Thyroid gland (tissue), 4 donors: ENCODE measurements at places on chromosomes 7 and 10. TPM values are rescaled to one million over a fixed set of nuclear protein-coding genes. Genes with fewer than 3 reads are reported as not detected.

The TDRD1 gene
- total RNA-seq = 0.67 TPM

The MMD2 gene
- total RNA-seq = not detected

The HTR5A gene
- 0.59 TPM for total RNA-seq

The CALML3 gene
- not detected for total RNA-seq

The EGR2 gene
- total RNA-seq = 14.6 TPM

The PCLO gene
- total RNA-seq = 11.8 TPM

The HKDC1 gene
- total RNA-seq = 14.6 TPM

The ABCB4 gene
- 3.7 TPM for total RNA-seq

The MALRD1 gene
- 2.3 TPM for total RNA-seq

The ARHGEF5 gene
- 86.0 TPM for total RNA-seq

The HOGA1 gene
- total RNA-seq = 4.5 TPM

The ECD gene
- 31.3 TPM for total RNA-seq

The WNT8B gene
- total RNA-seq = not detected

The PDZD7 gene
- 1.1 TPM for total RNA-seq

The CUL1 gene
- total RNA-seq = 53.1 TPM

The GIMAP8 gene
- 15.5 TPM for total RNA-seq

The LAMTOR4 gene
- 264 TPM for total RNA-seq

The KIAA1549 gene
- 1.5 TPM for total RNA-seq

The TRIM73 gene
- total RNA-seq = 5.8 TPM

The TAS2R4 gene
- 1.8 TPM for total RNA-seq

The DLG5 gene
- 60.9 TPM for total RNA-seq

The CDK1 gene
- 3.1 TPM for total RNA-seq
